ENCODE measurements at places on chromosomes 11 and 22.

DNA sequence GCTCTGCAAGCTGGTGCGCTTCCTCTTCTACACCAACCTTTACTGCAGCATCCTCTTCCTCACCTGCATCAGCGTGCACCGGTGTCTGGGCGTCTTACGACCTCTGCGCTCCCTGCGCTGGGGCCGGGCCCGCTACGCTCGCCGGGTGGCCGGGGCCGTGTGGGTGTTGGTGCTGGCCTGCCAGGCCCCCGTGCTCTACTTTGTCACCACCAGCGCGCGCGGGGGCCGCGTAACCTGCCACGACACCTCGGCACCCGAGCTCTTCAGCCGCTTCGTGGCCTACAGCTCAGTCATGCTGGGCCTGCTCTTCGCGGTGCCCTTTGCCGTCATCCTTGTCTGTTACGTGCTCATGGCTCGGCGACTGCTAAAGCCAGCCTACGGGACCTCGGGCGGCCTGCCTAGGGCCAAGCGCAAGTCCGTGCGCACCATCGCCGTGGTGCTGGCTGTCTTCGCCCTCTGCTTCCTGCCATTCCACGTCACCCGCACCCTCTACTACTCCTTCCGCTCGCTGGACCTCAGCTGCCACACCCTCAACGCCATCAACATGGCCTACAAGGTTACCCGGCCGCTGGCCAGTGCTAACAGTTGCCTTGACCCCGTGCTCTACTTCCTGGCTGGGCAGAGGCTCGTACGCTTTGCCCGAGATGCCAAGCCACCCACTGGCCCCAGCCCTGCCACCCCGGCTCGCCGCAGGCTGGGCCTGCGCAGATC is 16.5 kb downstream of the P2RY2 start:
- no peak for DNase-seq

GRCh38 chr11:71329786-71330185 is 77.4 kb upstream of the SHANK2 start:
- no peak for DNase-seq

GRCh38 chr22:48577014-48577690 is 1250.5 kb downstream of the BRD1 start:
- DNase-seq, result peak; percentile 23

GRCh38 chr11:42244376-42244775 is 784.9 kb upstream of the LRRC4C start:
- DNase-seq, result no peak

DNA sequence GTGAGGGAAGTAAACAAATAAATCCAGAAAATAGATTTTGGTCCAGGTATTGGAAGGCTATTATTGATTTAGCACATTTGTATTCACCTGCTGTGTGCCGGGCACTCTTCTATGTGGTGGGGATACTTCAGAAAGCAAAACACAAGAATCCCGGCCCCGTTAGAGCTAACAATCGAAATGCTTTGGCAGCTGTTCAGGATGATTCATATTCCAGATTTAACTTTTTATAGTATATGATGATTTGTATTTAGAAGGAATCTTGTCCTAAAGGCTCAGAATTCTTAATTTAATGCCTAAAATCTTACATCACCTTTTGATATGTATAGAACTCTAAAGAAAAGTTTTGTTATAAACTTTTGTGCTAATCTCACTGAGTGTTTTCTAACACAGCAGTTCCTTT is 28.0 kb downstream of the ZC3H12C start:
- DNase-seq, result peak; percentile 82

Data from fibroblast of skin of right biceps (primary cell).